ENCODE measurements at places on chromosomes 1 and 21. TPM values are rescaled to one million over a fixed set of nuclear protein-coding genes. Genes with fewer than 3 reads are reported as not detected.

- DNase-seq = no peak
These were observed 549.5 kb upstream of the OLFM3 start for GRCh38 chr1:102546251-102546650.

- no peak for DNase-seq
These were observed 121.1 kb upstream of the ADAR start for GRCh38 chr1:154729031-154729442.

GRCh38 chr21:26147535-26147934 is 23.0 kb downstream of the APP start:
- DNase-seq = no peak

DNA sequence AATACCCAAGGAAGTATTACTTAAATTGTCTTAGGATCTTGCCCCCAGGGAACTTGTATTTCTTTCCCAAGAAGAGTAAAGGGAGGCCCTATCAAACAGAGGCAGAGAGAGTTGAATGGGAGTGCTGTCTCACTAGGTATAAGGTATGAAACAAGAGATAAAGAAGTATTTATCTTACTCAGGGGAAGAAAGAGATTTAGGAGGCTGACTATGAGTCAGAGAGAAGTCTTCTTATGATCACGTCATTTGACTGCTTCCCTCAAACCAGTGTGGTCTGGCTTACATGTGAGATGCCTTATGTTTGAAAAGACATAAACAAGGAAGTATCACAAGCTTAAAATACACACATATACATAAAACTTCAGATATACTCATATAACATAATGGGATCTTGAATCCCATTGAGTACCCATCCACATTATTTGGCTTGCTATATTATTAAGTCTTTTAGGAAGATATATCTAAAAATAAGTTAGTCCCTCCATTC is 29.6 kb downstream of the DUSP10 start:
- no peak for DNase-seq

DNA sequence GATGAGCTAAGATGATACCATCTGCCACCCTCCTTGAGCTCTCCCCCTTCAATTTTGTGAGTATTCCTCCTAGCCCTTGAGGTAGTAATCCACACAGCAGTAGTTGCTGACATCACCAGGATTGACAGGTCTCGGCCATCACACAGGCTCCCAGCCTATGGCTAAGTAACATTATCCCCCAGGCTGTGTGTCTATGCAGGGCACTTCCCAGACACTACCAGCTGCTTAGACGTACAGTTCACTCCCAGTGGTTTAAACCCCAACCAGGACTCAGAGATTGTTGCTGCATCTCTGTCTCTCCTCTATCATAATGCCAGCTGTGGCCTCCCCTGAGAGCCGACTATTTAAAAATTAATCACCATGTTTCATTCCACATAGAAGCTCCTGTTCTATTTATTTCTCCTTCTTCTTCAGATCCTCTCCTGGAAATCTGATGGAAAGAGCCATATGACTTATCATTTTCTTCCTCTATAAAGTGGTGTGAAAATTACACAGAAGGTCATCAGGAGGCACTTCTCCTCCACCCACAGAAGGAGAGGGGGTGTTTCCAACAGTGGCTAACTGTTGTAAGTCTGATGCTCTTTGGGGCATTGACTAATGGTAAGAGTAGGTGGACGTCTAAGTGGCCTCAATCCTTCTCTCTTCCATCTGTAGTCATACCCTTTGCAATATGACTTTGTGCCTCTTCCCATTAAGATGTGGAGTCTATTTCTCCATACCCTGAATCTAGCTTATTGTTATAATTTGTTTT is 396.3 kb downstream of the SETD4 start:
- DNase-seq = no peak

- peak; percentile 88 for DNase-seq
These were observed at the start of gene PTPRF for GRCh38 chr1:43530483-43531106. TSS of gene PTPRF (plus strand) at chr1:43530883. CDS start at chr1:43545076, 14,193 bp downstream.

DNA sequence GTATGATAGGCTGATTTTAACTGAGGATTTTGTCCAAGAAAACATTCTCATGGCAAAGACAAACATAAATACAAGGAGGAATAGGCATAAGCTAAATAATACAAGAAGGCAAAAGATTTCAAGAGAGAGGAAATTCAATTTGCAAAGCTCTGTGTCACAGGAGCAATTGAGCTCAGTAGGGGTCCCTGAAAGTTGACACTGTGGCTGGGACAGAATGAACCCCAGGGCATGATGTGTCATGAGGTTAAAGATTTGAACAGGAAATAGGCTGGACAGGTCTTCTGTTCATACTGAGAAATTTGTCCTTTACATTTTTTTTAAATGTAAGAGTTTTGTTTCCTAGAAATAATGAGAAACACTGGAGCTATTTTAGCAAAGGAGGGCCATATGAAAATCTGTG is 555.4 kb upstream of the NEGR1 start:
- no peak for DNase-seq

GRCh38 chr1:192516776-192517297 is 58.7 kb upstream of the RGS1 start:
- no peak for DNase-seq

DNA sequence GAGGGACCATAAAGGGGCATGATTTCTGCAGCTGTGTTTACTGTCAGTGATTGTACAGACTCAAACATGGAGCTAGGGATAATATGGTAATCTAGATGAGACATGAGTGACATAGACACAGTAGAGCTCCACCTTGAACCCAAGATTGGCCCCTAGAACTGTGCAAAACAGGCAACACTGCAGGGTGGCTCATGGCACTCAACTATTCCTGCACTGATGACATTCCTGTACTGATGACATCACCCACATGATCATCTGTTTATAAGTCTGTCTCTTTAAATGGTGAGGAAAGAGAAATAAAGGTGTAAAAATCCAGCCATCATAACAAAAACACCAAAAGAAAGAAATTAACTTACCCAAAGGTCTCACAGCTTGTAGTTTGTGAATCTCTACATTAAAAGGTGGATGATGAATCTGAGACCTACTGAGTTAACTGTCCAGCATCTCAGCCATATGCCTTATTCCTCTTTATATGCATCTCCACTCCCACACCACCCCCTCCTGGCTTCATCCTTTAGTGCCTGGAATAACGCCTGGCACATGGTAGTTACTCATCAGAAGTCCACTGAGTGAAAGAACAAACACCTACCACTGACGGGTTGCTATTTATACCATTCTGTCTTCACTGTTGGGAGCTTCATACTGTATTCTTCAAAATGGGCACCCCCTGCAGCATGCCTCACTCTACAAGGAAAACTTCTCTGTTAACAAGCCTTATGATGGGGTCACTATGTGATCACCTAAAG is at the start of gene LRRC53:
Gene LRRC53 (minus strand): TSS at position 442 of the 746 bp plus-strand sequence. CDS start 29,262 bp downstream, outside the sequence.
- no peak for DNase-seq

GRCh38 chr21:35911412-35912191 is 148.7 kb downstream of the SETD4 start:
- no peak for DNase-seq

- no peak for DNase-seq
These were observed 348.7 kb upstream of the NR5A2 start for GRCh38 chr1:199678771-199679170.

- DNase-seq = no peak
These were observed 479.2 kb upstream of the USP24 start for GRCh38 chr1:55694310-55694801.

- no peak for DNase-seq
These were observed 103.7 kb upstream of the PRMT6 start for GRCh38 chr1:106952776-106953175.

DNA sequence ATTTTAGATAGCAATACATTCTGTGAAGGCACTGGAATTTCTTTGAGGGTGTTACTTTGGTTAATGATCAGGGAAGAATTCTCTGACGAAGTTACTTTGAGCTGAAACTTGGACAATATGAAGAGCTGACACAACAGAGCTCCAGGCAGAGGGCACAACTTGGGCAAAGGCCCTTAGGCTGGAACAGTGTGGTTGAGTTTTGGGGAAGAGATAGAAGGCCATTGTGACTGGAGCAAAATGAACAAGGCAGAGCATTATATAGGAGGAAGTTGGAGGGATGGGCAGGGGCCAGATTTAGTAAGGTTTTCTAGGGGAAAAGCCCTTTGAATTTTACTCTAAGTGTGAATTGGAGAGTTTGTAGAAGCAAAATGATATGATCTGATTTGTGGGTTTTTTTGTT is 30.9 kb downstream of the LMO4 start:
- DNase-seq = no peak

GRCh38 chr21:35043549-35043948 is 5.6 kb downstream of the RUNX1 start:
- DNase-seq = no peak

- DNase-seq = no peak
These were observed 44.1 kb upstream of the BARHL2 start for GRCh38 chr1:90761156-90761555.

GRCh38 chr1:24913616-24914225 is 16.4 kb downstream of the RUNX3 start:
- DNase-seq = no peak

Gene COL8A2
- 0.89 TPM for polyA plus RNA-seq

Gene LRRN2
- 2.0 TPM for polyA plus RNA-seq

Gene CYP4X1
- polyA plus RNA-seq = 5.1 TPM

All from left lung (tissue), 14 donors.